ENCODE measurements at places on chromosomes 4 and X.

DNA sequence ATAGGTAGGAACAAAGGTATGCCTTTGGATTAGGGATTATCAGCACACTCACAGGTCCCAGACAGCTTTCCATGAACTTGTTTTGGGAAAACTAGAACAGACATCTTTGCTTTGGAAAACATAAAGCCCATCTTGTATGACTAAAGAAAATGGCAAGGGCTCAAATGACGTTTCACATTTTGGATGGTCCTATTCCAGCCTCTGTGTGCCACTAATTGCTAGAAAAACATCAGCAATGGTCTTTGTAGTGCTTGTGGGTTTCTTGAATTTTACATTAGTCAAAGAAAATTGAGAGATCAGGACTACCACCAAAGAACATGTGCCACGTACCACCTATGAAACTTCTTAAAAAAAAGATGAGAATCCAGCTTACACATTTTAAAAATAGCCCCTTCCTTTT is 111.4 kb downstream of the HDAC8 start:
- no peak for DNase-seq

DNA sequence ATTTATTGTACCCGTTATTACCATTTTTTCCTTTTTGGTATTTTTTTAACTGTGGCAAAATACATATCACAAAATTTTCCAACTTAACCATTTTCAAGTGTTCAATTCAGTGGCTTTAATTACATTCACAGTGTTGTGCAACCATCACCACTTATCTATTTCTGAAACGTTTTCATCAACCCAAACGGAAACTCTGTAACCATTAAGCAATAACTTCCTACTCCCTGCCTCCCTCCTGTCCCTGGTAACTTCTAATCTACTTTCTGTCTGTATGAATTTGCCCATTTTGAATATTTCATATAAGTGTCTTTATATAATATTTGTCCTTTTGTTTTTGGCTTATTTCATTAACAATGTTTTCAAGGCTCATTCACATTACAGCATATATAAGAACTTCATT is 57.4 kb upstream of the MSN start:
- no peak for DNase-seq

DNA sequence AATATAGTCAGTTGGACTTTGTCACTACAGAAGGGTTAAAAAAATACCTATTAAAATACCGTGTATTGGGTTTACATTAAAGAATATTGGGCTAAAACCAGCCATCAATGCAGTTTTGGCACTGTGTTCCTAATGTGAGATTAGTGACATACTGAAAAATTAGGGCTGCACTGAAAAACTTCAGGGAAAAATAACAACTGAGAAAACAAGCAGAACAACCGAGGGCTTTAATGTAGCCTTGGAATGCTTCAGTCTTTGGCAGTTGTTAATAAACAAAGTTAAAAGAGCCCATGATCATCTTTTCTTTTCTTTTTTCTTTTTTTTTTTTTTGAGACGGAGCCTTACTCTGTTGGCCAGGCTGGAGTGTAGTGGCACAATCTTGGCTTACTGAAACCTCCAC is 12.4 kb downstream of the STAG2 start:
- DNase-seq: no peak

- no peak for DNase-seq
These were observed 417.2 kb downstream of the TRAM1L1 start for GRCh38 chr4:116668190-116668589.

DNA sequence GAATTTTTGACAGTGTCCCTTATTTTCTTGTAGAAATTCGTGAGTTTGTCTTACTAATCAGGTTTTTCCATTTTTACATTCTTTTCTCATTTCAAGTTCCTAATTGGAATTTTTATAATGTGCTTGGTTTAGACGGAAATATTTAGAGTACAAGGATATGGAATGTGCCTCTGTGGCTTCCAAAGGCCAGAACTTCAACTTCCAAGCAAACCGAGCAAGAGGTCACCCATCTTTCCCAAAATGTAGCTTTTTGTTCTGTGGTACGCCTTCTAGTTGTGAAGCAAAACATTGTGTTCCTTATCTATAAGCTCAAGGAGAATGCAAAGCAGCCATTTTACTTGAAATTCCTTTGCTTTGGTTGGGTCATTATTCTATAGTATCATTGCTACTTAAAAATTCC is 212.8 kb upstream of the PACRGL start:
- no peak for DNase-seq

DNA sequence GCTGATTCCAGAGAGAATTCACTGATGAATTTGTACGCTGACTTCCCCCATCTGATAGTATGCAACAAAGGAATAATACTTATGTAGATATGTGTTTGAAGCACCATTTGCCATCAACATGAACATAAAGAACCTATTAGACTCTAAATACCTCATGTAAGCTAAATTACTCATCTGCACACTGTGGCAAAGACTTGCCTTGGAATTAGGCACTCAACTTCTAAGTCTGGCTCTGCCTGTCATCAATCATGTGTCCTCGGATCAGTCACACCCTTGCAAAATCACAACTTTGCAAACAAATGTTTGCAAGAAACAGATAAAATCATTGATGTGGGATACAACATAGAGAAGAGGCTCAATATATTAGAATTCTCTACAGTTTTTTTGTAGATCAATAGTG is 169.9 kb upstream of the LDB2 start:
- DNase-seq: no peak

GRCh38 chr4:5823542-5824211 is 69.2 kb downstream of the CRMP1 start:
- no peak for DNase-seq

- DNase-seq: no peak
These were observed 136.8 kb downstream of the RAPGEF2 start for GRCh38 chr4:159239629-159240028.

DNA sequence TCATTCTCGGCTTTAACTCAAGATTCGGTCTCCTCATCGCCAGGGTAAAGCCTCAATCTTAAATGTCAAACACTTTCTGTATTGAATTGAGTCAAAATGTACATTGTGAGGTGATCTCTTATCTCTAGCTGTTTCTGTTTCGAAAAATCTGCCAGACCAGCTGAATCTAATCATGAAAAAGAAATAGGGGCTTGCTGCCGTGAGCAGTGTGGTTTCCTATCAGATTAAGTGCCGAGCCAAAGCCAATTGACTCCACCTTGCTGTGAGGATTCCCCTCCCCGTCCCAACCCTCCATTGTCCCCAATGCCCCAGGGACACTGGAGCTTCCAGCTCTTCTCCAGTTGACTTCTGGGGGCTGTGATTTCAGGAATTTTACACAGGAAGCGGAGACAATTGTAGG is 12.5 kb upstream of the CRLF2 start:
- no peak for DNase-seq
